ENCODE measurements at places on chromosomes 13 and 19.

- DNase-seq: peak; percentile 76
Measured at GRCh38 chr19:38263689-38264485, 486 bp upstream of the SPINT2 start.

DNA sequence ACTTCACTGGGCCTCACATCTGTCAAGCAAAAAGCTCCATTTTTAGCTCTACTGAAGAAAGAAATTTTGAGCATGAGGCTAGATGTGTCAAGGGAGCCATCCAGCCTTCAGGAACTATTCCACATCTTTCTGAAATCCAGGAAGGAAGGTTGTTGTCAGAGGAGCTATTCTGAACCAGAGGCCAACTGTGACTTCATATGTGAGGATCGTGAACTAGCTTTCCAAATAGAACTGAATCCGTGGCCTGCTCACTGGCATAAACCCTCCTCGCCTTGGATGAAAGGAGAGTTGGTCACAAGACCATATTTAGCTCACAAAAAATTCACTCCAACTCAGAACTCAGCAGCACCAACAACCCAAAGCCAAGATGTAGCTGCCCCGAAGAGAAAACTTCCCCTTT lies 195.8 kb downstream of the FOXO1 start:
- DNase-seq: no peak

DNA sequence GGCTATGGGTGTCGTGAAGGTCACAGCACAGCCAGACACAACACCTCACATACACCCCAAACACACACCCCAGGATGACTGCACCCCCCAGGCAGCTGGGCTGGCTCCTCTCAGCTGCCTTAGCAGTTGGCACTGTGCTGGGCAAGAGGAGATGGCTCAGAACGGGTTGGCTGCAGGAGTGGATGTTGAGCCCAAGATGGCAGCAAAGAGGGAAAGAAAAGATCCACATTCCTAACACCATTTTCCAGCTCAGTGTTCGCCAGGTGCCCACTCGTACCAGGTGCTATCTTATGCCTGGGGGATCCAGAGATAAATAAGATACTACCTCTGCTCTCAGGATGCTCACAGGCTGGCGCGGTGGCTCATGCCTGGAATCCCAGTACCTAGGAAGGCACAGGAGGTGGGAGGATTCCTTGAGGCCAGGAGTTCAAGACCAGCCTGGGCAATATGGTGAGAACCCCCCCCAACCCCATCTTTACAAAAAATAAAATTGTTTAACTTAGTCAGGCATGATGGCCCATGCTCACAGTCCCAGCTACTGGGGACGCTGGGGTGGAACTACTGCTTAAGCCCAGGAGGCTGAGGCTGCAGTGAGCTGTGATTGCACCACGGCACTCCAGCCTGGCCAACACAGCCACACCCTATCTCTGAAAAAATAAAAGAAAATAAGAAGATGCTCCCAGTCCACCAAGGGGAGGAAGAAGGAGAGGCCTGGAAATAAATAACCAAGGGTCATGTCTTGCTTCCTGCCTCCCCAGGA lies 89.7 kb upstream of the ZNF507 start:
- no peak for DNase-seq

- no peak for DNase-seq
Measured at GRCh38 chr19:53971673-53972072, 8.9 kb downstream of the CACNG8 start.

DNA sequence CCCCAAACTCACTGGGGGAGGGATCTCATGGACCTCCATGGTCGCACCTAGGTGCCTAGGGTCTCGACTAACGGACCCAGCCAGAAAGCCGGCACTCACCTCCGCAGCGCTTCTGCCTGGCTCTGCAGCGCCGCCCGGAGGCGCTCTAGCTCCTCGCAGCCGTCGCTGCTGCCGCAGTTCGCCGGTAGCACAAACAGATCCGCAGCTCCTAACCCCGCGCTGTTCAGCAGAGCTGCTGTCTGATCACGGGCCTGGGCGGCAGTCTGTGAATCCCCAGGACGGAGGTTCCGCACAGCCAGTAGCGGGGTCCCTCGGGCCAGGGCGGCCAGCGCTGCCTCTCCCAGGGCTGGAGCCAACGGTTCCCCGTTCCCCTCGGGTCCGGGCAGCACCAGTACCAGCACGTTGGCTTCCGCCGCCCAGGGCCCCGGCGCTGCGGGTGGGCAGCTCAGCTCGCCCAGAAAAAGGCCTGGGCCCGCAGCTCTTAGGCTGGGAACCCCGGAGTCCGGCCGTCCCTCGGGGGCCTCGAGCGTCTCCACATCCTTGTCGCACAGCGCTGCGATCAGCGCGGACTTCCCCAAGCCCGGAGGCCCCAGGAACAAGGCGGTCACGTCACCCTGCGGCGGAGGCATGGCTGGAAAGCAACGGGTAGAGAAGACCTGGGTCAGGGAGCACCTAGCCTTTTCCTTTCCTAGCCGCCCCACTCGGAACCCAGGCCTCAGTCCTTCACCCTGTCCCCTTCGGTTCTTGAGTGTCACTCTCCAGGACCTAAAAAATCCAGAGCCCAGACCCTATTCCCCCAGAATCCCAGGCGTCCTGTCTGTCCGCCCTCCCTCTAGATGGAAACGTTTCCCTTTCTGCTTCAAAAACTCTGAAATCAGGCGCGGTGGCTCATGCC lies 977 bp downstream of the IRGQ start:
- peak; percentile 50 for DNase-seq

DNA sequence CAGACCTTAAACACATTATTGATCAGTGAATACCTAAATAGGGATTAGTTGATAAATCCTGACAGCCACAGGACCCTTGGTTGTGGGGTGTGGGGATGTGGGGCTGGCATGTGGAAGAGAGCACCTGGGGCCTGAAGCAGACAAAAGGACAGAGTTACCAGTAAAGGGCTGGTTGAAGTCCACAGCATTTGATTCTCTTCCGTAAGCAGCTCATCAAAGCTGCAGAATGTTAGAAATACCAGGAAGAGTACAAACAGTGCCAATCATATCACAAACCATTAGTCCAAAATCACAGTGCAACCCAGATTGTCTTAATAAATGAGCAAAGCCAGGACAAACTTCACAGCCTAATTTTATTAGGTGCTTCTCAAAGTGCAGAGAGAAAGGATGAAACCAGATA lies 92.5 kb upstream of the KL start:
- no peak for DNase-seq

DNA sequence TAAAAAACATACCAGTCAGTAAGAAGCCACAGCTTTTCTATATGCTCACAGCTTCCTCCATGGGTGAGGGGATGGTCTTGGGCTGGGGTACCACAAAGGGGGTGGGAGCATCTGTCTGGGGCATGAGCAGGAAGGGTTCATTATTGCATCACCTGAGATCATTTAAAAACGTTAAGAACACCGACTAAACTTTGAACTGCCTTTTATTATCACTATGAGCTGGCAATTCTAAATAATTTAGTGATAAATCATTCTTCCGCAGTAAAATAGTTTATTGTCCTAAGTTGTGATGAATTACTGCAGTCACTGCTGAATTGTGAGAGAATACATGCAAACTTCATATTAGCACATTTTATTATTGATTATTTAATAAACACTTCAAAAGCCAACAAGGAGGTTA lies 71.6 kb downstream of the KL start:
- no peak for DNase-seq

- DNase-seq: no peak
Measured at GRCh38 chr13:105665284-105665683, 870.2 kb downstream of the EFNB2 start.

- DNase-seq: no peak
Measured at GRCh38 chr13:110419946-110420345, 112.9 kb downstream of the COL4A2 start.

GRCh38 chr19:47839913-47840312 lies 18.2 kb downstream of the CRX start:
- DNase-seq: no peak

DNA sequence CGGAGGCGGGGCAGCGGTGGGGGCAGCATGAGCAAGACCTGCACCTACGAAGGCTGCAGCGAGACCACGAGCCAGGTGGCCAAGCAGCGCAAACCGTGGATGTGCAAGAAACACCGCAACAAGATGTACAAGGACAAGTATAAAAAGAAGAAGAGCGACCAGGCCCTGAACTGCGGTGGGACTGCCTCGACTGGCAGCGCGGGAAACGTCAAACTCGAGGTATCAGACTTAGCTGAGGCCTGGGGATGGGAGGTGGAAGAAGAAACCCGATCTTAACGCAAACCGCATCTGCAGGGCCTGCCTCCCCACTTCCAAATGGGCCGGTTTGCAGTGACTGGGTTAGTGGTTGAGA lies 693 bp downstream of the RFXAP start:
- peak; percentile 17 for DNase-seq

DNA sequence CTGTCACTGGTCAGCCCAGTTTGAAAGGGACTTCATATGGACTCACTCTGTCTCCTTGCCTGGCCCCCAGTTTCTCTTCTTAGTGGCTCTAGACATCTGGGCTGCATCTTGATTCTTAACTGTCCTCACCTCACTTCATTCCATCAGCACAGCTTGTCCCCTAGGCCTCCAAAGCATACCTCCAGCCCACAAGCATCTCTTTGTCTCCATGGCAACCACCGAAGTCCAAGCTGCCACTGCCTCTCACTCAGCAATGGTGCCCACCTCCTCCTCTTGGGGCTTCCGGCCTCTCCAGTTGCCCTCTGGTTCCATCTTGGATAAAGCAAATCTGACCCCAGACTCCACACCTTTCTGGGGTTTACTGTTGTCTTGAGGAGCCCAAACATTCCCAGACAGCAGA lies 9.9 kb upstream of the KLHL26 start:
- no peak for DNase-seq

- DNase-seq: no peak
Measured at GRCh38 chr13:100159584-100159983, 70.7 kb downstream of the PCCA start.

DNA sequence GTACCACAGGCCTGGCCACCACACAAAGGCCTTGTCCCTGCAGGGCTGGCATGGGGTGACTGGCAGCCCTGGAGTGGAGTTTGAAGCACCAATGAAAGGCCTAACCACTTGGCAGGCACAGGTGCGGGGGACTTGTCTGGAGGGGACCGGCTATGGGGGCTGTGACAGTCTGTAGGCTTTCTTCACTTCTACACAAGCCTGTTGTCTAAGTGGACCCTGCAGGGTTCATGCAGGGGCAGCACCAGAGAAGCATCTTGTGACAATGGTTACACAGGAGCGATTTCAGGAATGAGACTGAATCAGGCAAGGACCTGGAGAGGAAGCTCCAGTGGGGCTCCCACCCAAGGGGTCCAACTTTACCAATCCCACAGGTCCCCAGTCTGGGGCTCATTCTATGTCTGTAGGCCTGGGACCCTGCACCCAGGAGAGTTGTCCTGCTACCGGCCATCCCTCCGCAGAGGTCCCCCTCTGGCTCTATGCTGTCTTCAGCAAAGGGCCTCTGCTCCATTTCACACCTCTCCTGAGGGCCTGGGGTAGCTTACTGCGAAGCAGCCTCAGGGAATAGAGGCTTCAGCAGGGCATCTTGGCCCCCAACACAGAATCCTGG lies 2.3 kb upstream of the ZNF837 start:
- no peak for DNase-seq

DNA sequence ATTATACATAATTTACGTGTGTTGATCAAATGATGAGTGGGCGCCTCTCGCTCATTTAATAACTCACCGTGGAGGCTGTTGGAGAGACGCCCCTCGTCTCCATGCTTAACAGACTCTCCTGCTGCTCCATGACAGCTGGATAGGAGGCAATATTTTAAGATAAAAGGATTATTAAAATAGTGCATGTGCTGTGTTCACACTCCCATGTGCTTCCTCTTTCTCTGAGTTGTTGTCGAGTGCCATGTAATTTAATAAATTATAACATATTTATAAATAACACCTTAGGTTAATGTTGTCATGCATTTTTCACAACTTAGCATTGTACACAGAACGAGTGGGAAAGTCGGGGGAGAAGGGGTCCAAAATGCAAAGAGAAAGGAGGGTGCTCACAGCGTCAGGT lies 161.4 kb upstream of the TSHZ3 start:
- DNase-seq: no peak

- no peak for DNase-seq
Measured at GRCh38 chr19:44026622-44027021, 1.4 kb downstream of the ZNF222 start.

- DNase-seq: no peak
Measured at GRCh38 chr19:19606021-19606420, 12.5 kb downstream of the PBX4 start.

- DNase-seq: no peak
Measured at GRCh38 chr13:77751513-77752456, 54.3 kb downstream of the SLAIN1 start.

GRCh38 chr13:70534466-70534865 lies 426.2 kb upstream of the KLHL1 start:
- DNase-seq: no peak

DNA sequence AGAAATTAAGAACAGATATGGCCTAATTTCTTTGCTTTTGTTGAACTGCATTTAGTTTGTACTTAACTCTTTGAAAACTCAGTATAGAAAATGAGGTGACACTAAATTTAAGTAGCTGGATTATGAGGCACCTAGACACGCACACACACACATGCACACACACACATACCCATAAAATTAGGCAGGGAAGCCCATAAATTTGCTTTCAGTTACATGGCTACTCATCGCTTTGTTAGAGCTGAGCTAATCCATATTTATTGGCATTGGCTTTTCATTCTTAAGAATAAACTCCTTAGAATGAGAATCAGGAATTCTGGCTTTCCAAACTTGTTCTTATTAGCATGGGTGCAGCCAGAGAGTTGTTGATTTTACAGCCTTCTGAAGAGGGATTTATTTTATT lies 61.7 kb upstream of the MBNL2 start:
- DNase-seq: no peak

DNA sequence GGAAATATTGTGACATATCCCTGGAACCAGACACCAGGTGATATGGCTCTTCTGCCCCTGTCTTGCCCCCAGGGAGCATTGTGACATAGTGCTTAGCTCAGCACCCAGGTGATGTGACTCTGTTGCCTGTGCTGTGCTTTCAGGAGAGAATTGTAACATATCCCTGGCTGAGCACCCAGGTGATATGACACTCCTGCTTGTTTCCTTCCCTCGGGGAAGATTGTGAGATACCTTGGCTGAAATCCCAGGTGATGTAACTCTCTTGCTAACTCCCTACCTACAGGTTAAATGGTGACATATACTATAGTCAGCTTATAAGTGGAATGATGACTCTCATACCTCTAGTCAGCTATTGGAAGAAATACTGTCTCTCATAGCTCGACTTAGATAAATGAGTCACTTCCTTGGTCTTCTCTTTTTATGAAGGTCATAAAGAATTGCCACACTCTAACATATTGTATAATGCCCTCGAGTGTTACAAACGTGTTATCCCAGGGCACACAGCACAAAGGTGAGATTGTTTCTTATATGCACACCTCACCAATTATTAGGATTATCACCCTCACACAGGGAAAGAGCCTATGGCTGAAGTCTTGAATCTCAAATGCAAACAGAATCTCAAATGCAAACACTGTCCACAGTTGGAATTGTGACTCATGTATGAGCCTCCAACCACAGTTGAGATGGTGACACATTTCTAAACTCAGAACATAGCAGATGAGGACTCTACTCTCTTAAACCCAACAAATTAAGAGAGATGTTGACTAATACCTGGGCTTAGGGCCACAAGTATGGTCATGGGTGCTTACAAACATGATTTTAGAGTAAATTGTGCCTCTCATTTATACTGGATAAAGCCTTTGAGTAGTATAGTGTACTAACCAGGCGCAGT lies 32.7 kb upstream of the ZNF254 start:
- DNase-seq: no peak
